ENCODE measurements at places on chromosomes 16 and 17. TPM values are rescaled to one million over a fixed set of nuclear protein-coding genes. Genes with fewer than 3 reads are reported as not detected.

DNA sequence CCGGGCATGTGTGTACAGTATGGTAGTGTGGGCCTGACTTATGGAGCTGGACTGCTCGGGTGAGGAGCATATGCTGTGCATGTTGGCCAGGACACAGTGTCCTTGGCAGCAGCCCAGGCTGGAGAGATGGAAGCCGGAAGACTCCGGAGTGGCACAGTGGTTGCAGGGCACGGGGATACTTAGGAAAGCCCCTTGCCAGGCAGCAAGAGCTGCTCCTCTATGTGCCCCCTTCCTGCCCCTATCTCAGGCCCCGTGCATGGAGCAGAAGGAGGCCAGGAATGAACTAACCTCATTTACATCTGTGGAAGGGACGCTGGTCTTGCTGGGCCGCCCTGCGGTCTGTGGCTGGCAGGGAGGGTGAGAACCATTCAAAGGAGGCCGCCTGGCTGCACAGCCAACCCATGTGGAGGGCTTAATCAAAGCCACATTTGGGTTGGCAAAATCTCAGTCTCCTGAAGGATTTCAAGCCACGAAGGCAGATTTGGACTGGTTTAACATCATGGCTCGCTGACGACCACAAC lies 32.2 kb upstream of the RCVRN start:
- DNase-seq, result no peak

DNA sequence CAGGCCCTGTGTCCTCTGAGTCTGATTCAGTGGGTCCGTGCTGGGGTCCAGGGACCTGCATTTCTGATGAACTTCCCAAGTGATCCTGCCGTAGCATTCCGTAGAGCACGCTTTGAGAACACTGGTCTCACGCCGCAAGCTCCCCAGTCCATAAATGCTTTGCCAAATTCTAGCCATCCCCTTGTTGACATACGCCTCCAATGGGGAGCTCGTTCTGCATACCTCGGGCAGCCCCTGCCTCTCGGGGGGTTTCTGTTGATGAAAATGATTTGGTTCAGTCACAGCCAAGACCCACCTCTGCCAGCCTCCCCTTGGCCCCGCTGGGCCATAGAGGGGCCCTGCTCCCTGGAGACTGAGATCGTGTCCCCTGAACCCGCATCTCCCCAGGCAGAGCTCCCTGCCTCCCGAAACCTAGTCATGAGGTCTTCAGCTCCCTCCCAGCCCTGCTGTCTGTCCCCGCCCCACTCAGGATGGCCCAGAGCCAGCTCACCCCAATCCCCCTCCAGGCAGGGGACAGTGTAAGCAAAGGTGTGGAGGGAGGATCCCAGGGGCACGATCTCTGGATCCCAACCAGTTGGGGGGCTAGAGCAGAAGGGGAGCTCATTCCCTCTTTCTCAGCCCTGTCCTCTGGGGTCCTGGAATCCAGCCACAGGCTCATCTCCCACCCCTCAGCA lies 16.2 kb upstream of the SPNS2 start:
- DNase-seq, result no peak

Gene APOH
- polyA plus RNA-seq, result 23.8 TPM

Gene SCNN1B
- polyA plus RNA-seq, result 0.53 TPM

Measured in left renal pelvis (tissue), 4 donors.